ENCODE measurements at places on chromosomes 5 and 9.

DNA sequence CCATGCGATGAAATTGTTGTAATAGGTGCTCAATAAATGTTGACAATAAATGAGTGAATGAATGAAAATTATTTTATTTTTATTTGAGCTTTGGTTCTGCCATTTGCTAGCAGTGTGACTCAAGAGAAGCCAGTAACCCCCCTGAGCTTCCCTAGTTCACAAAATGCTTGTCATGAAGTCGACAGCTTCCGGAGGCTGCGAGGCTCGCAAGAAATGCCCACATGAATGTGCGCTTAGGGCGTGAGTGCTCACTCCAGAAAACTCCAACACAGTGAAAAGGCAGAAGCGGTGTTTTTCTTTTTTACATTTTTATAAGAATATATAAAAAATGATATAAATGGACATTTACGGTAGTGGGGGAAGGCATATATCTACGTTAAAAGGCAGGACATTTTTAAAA is 26.5 kb downstream of the CDKN2A start:
- DNase-seq = peak; percentile 47

- DNase-seq = peak; percentile 93
These were observed 174.1 kb downstream of the KDM4C start for GRCh38 chr9:6931913-6932312.

- no peak for DNase-seq
These were observed 3.2 kb upstream of the ANXA1 start for GRCh38 chr9:73148447-73148937.

DNA sequence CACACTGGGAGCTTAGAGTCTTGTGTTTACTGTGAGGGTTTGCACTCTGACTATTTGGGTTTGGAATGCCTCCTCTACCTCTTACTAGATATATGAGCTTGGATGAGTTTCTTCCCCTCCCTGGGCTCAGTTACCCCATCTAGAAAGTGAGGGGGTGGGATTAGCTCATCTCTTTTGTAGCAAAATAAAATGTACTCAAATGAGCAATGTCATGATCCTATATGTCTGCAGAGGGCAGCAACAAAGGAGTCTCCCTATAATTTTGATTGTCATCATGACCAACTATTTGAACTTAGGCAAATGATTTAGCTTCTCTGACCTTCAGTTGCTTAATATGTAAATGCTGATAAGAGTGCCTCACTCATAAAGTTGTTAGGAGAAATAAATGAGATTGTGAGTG is 109.0 kb downstream of the DPYSL3 start:
- DNase-seq = peak; percentile 26

DNA sequence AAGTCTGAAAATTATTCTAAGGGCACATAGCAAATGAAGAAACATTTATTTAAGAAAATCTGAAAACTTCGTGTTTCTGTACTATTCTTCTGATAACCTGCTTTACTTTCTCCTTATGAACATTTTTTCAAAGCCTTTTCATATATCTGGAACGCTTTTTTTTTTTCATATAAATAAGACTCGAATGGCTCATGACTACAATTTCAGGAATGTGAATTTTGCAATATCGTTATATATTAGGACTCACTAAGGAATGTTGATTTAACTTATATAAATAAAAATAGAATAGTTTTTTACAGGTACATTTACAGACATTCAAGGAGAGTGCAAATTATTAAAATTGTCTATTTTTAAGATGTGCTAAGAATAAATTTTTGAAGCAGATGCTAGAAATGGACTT is 42.9 kb downstream of the GPBP1 start:
- peak; percentile 76 for DNase-seq

DNA sequence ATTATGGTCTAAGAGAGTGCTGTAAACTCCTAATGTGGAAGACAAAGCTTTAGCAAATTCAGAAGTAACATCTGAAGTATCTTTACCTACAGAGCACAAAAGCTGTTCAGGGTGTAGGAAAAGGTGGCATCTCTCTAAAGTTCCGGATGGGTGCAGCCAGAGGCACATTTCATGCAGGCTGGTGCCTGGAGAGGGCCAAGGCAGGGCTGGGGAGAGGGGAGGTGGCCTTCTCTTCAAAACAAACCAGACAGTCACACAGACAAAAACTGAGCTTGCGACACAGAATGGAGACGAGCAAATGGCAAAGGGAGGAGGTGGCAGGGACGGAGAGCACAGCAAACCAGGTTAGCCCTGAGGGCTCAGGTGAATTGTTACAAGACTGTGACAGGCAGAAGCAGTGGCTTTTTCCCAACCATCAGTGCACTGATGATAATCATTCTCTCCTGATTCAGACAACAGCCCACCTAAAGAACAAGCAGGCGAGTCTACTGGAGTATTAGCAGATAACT is 121.5 kb upstream of the PCA3 start:
- DNase-seq = no peak

DNA sequence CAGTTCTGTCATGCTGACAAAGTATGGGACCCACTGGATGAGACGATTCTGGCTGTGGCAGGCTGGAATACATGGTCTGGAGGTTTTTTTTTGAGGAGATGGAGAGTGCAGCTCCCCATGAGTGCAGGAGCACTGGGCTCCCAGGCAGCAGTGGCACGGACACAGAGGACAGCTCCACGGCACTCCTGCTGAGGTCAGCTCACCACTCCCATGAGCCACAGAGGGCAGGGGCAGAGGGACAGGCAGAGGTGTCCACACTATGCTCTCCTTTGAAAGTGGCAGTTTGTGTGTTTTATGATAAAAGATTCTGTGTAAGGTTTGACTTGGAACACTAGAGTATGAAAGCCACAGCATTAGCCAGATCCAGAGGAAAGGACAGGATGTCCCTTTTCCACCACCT is 114.4 kb downstream of the UBE2R2 start:
- no peak for DNase-seq

DNA sequence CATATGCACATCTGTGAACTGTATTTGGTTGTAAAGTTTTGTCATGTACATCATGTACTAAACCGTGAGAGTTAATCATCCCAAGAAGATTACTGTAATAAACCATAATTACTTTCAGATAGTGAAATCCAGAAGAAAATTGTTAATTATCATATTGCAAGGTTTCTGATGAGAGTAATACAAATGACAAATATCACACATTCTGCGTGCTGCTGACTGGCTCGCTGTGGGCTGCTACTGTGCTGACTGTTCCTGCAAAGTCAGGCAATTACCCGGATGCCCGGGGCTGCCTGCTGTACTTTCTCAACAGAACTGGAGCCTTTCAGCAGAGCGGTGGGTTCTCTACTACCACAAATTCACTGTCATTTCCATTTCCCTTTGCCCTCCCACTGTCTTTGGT is 68.3 kb downstream of the SMARCA2 start:
- DNase-seq = peak; percentile 53

DNA sequence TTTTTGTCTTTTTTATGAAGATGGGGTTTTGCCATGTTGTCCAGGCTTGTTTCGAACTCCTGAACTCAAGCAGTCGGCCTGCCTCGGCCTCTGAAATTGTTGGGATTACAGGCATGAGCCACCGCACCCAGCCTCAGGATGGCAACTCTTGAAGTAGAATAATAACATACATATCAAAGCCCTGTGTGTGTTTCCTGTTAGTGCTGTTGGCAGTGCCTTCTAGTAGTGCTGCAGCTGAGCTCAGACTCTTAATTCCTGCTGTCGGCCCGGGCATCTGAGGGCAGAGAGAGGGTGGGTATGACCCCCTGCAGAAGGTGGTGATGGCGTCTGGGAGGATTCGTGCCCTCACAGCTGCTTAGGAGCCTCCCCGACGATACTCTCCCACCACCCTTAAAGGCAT is 227.2 kb downstream of the PDZD2 start:
- no peak for DNase-seq

GRCh38 chr9:91075279-91075678 is 273.7 kb downstream of the SYK start:
- no peak for DNase-seq

- DNase-seq = peak; percentile 53
These were observed 153.6 kb upstream of the CD180 start for GRCh38 chr5:67350185-67350584.

DNA sequence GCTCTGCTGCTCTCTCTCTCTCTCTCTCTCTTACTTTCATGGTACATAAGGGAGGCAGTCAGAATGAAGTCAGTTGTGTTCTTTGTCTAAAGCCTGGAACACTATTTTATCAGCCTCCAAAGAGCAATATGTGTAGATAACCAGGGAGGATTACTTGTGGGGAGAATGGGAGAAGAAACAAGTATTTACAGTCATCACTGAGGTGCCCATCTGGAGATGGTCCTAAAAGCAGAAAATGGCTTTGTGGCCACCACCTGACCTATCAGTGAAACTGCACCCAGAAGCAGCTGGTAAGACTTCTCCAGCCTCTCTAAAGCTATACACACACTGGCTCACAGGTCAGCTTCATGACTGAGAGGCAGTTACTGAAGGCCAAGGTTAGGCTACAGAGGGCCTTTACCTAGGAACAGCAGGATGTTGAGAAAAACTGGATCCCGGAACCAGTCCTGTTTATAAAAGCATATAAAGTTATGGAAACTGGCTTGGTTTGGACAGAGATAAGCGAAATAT is 75.1 kb downstream of the MRPS27 start:
- peak; percentile 77 for DNase-seq

DNA sequence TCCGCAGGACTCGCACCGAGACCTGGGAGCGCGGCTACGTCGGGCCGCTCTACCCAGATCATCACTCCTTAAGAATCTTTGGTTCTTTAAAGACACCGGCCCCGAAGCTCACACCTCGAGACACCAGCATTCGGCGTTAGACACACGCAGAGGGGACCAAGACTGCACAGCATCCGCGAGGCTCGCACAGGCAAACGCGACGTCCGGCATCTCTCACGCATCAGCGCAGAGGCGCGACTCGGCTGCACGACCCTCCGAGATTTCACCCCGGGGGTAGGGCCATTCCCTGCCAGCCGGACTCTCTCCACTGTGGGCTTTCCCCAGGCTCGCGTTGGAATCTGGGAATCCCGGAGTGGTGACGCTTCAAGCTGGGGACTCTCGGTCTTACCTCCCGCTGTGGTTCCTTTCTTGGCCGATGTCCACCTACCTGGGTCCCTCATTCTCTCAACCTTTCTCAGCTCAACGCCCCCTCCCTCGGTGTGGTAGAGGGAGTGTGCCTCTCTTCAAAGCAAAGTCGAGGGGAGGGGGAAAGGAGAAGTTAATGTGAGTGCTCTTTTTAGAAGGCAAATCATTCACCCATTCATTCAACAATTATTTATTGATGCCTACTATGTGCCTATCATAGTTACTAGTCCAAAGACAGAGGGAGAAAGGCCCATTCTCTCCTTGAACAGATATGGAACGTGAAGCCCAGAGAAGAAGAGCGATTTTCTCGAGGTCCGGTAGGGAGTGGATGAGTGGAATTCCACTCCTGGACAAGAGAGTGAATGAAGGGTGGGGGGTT is 1.3 kb upstream of the HAND1 start:
- DNase-seq = peak; percentile 29

DNA sequence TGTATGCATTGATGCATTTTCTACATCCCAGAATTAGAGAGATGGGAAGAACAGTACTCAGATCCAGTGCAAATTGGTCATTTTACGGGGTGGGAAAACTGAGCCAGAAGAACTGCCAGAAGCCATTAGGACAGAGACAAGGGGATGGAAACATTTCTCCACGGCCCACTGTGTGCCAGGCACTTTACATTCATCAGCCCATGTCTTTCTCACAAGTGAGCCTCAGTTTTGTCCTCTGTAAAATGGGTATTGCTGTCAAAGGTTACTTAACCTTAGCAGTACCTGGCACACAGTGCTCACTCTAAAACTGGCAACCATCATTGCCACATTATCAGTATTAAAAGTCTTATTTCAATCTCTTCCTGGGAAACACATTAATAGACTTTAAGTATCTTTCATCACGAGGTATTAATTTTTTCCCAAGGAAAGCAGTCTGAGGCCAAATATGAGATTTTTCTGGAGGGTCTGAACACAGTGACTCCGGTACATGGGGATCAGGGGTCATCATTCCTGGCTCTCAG is 5.2 kb downstream of the DUSP1 start:
- DNase-seq = no peak

DNA sequence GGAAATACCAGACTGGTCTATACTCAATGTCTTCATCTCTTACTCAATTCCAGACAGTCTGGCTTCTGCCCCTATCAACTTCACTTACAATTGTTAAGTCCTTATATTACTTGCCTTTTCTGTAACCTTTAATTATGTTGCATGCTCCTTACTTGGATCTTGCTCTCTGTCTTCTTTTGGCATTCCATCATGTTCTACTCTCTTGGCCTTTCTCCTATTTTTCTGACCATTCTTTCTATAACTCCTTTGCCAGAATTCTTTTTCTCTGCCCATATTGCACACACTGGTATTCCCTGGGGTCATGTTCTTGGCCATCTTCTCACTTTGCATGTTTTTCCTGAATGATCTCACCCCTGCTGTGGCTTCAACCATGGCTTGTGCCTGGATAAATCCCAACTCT is 209.8 kb upstream of the ZNF462 start:
- no peak for DNase-seq

DNA sequence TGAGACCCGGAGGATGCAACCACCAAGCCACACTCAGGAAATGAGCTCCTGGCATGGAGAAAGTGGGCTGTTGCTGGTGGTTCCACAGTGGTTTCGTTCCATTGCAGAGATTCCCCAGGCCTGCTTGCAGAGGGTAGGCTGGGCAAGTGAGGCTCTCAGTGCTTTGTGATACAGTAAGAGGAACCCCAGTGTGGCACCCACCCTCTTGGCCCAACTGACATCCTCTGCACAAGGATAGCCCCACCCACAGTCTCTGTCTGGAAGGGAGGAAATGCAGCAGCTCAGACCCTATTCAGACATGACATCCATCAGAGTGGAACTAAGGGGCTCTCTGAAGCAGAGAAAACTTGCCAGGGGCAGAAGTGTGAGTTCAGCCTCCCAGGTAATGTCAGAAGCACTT is 69.6 kb upstream of the FSTL4 start:
- DNase-seq = no peak

DNA sequence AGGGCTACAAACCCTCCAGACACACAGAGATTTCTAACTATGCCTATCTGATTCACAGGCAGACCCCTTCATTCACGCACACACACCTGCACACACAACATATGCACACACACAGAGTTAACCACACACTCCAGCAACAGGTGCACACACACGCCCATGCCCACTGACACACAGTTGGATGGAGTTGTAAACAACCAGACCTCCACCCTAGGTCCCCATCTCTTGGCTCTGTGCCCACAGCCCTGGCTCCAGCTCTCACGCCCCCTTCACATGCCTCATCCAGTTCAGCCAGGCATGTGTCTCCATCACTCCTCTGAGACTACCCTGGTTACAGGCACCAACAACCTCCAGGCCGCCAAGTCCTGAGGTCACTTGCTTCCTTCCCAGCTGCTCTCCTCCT is 61.1 kb downstream of the PSD2 start:
- DNase-seq = no peak

DNA sequence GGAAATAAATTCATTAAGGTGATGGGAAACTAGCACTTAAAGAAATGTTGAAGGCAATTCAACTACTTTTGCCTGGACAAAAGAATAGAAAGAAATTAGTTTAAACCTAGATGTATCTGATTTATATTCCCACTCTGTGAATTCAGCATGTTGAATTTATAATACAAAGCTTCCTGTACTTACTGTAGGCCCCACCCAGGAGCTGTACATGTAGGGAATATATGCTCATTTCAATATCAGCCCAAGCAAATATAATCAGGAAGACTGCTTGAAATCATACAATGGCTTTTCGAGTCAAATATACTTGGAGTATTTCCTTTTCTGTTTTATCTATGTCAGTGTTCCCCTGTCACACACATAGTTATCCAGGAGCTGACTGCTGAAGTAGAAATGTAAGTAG is 102.1 kb downstream of the OTULIN start:
- DNase-seq = no peak

Data from foreskin fibroblast (primary cell).